ENCODE measurements at places on chromosomes 16 and 17.

GRCh38 chr16:9800186-9800738 lies 382.0 kb downstream of the GRIN2A start:
- no peak for DNase-seq

GRCh38 chr17:17127730-17128291 lies 78.3 kb downstream of the PLD6 start:
- no peak for DNase-seq

DNA sequence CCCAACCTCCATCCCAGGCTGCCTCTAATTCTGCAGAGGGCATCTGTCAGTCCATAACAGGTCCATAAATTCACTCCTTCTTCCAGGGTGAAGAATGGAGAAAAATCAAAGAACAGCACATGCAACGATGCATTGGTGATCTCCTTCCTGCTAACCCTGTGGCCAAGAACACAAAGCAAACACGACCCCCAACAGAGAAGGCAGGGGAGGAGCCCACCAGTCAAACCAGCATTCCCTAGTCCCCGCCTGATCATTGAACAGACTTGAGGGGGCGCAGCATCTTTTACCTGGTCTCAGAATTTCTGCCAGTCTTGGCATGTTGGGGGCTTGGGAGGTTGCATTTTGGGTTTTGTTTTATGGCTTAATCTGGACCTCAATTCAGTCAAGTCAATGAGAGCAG lies 476.0 kb downstream of the SLC39A11 start:
- DNase-seq = no peak

DNA sequence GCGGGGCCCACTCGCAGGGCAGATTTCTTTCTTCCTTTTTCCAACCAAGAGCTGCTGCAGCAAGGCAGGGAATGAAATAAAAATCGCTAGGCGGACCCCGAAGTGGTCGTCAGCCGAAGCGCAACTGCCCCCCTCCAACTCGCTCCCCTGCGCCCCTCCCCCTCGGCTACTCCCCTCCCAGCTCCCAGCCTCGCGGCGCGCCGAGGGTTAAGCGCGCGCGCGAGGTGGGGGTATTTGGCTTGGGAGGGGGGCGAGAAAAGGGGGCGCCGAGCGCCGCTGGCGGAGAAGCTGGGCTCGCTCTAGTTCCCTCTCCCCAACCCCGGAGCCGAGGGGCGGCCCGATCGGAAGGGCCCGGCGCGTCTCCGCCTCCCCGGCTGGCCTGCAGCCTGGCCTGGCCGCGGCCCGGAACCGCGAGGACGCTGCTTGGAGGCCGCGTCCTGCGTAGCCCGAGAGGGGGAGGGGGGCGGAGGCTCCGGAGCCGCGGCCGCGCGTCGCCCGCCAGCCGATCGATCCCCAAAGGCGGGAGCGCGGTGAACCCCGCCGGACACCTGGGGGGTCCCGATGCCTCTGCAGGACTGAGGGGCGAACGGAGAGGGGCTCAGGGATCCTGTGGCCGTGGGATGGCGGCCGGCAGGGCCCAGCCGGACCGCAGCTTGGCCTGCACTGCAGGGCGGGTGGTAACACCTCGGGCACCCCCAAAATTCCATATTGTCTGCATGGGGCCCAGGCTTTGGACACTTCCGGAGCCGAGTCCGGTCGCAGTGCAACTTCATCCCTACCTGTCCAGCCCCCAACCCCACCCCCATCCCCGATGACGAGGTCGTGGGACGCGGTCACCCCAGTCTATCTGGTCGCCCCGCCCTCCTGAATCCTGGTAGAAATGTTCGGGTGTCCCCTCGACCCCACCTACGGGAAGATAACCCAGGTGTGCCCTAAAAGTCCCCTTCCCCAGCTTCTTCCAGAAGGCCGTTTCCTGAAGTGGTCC lies 4.9 kb upstream of the CBX4 start:
- peak; percentile 71 for DNase-seq

GRCh38 chr16:57104706-57105105 lies 12.3 kb downstream of the CPNE2 start:
- no peak for DNase-seq

GRCh38 chr17:77480509-77481215 lies 339.9 kb downstream of the SEC14L1 start:
- no peak for DNase-seq

- DNase-seq = no peak
These were observed 30.5 kb downstream of the RPGRIP1L start for GRCh38 chr16:53673189-53673588.
